ENCODE measurements at places on chromosomes 7 and 10. TPM values are rescaled to one million over a fixed set of nuclear protein-coding genes. Genes with fewer than 3 reads are reported as not detected.

TMEM270 gene
- total RNA-seq = not detected

CLDN12 gene
- total RNA-seq = 89.7 TPM

PPP1R17 gene
- total RNA-seq = not detected

DNA sequence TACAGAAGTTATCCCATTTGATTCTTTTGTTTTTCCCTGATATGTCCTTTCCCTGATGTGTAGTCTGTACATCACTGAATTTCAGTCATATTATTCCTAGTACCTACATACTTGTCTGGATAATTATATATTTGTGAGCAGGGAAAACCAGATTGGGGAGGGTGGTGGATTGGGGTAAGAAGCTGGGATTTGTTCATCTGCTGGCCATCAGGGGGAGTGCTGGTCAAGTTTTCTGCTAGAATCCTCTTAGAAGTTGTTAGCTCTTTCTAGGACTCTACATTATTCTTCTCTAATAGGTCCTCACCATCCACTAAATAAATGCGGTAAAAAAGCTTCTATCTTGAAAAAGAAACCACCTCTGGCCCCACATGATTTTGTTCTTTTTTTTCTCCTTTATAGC is 232.7 kb upstream of the TAC1 start:
- DNase-seq = peak; percentile 46

- no peak for DNase-seq
These were observed 247.3 kb upstream of the HPS1 start for GRCh38 chr10:98694014-98694413.

LRRD1 gene
- total RNA-seq = 0.13 TPM

DNA sequence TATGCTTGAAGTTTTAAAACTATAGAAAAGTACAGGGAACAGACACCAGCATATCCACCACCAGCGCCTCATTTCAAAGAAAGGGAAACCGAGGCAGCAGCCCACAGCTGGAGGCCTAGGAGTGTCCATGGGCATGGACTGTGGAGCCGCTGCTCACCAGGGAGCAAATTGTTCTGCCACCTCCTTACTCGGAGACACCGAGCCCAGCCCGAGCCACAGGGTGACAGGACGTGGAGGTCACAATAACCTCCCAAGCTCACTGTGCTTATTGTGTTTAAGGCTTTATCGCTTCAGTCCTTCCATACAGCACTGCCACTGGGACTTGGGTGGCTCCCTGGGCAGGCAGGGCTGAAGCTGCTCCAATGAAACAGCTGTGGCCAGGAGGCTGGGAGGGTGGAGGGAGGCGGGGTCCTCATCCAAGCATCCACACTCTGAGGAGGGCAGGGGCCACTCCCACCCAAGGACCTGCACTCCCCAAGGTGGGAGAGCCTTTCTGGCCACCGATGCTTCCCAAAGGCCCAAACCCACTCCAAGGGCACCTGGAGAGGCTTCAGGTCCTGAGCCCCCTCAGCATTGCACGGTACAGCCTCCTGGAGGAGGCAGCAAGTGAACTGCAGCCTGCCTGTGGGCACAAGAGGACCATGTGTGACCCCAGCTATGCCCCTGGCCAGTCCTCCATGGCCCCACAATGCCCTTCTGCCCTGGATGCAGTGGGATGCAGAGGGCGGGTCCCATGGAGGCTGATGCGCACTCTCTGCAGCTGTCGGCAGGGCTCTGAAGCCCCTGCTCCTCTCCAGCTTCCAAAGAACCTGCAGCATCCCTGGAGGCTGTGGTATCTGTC is 38.7 kb upstream of the RET start:
- DNase-seq = no peak

GRCh38 chr7:141891336-141891735 is 24.9 kb upstream of the OR9A4 start:
- DNase-seq = no peak

DNA sequence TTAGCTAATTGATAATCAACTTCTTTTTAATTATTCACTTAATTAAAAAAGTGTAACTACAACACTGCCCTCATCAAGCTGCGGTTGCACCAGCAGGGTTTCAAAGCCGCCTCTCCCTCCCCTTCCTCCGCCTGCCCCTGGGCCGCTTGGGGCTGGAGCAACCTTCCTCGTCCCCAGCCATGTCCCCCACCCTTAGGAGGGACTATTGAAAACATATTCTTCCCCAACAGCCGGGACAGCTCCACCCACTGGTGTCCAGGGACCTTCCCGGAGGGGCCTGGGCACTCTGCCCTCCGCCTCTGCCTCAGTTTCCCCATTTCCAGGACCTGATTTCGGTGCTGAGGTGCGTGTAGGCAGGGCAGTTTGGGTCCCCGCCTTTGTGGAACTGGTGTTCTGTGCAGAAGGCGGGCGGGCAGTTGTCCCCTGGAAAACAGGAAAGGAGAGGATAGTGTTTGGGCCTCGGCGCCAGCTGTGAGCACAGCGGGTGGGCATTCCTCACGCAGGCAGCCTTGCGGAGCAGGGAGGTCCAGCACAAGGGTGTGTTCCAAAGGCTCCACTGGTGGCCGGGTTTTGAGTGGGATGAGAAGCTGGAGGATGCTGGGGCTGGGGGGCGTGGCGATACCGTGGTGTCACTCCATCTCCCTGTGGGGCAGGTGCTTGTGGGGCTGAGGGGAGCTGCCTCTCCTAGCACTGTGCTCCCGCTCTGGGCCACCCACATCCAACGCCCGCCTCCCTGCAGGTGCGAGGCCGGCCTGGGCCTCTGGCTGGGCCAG is 15.7 kb downstream of the UNCX start:
- DNase-seq = no peak

GRCh38 chr10:116810120-116810500 is 39.2 kb upstream of the ENO4 start:
- DNase-seq = no peak

FGL2 gene
- 0.53 TPM for total RNA-seq

GRCh38 chr7:68730964-68731363 is 867.3 kb upstream of the AUTS2 start:
- DNase-seq = no peak

ASIC3 gene
- under 0.01 TPM for total RNA-seq

DNA sequence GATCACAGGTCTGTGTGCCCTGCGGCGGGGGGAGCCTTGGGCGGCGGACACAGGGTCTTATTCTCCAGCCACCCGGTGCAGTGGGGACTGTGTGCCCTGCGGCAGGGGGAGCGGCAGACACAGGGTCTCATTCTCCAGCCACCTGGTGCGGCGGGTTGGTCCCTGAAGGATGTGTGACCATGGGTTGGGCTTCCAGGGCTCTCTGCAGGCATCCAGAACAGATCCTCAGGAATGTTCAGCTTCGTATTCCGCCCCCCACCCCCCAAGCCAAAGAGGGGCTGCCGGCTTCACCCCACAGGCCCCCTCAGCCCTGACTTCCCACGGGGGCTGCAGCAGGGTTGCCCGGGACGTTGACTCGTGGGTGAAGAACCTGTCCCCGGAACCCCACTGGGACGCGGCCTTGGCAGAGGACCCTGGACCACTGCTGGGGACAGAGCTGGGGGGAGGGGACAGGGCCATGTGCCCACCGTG is 154.5 kb upstream of the PPP2R2D start:
- no peak for DNase-seq

DNA sequence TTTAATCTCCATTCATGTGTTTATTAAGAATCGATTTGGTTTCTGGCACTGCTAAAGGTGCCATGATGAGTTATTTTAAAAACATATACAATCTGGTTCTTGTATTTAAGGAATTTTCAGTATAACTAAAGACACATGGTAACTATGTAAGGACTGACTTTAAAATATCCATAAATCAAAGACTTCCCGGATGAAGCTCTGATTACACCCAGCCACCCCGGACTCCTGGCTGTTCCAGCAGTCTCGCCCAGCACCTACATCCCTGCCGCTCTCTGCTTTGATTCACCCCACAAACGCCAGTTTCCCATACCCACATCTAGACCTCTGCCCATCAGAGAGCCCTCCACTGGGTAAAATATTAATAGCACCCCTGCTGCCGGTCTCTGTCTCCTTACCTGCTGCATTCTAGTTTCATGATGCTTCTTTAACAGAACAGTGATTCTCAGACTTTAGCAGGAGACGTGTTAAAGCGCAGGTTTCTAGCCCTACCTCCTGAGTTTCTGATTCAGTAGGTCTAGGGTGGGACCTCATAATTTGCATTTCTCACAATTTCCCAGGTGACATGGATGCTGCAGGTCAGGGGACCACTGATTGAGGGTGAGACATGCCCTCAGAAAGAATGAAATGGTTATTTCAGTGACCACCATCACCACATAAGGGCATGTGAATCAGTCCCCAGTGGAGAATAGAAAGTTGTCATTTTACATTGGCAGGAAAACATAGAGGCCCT is 185.7 kb downstream of the KIAA1217 start:
- DNase-seq = no peak

DNA sequence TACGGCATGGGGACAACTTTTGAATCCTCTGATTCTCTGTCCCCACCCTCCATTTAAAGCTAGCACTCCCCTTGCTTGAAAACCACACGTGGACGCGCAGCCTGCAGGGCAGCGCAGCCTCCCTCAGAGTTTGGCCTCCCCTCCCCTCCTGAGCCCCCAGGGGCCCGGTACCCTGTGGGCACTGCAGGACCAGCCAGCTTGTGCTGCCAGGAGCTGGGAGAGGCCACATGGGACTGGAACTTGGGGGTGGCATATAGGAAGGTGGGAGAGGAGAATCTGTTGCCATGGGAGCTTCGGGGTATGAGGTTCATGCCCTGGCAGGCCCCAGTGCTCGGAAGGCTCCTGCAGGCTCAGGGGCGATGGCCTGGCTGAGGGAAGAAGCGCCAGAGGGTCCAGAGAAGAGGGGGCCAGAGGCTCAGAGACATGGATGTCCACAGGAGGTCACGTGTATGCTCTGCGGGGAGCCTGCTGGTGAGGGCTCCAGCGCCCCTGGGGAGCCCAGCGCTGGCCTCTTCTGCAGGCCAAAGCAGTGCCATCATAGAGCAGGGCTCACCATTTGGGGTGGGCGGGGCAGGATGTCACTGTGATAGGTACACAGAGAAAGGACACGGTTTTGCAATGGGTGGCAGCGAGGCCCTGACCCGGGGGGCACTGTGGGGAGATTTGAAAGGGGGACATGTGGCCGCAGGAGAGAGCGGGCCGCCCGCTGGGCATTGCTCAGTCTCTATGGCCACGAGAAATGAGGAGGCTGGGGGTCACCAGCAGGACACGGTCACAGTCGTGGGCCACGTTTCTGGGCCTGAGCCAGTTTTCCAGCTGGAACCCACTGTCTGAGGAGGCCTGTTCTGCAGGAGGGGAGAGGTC is 64.2 kb downstream of the GLRX3 start:
- DNase-seq = no peak

GRCh38 chr10:102413806-102414561 is 4.6 kb downstream of the PSD start:
- no peak for DNase-seq

PAX4 gene
- not detected for total RNA-seq

CTTNBP2 gene
- total RNA-seq = 0.26 TPM

GPR15LG gene
- total RNA-seq = 0.53 TPM

All from bronchial epithelial cell (primary cell).